Right ventricle myocardium superior (tissue), 1 donor: ENCODE measurements at places on chromosomes 3 and 15. TPM values are rescaled to one million over a fixed set of nuclear protein-coding genes. Genes with fewer than 3 reads are reported as not detected.

DNA sequence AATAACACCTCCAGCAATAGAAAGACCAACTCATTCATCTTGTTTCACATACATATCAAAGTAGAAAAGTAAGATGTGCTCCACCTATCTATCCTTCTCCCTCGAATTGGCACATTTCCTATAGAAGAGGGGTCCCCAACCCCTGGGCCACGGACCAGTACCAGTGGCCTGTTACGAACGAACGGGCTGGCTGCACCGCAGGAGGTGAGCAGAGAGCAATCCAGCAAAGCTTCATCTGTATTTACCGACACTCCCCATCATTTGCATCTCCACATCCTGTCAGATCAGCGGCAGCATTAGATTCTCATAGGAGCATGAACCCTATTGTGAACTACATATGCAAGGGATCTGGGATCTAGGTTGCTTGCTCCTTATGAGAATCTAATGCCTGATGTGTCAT is 95.0 kb upstream of the CGNL1 start:
- no peak for DNase-seq

GRCh38 chr3:148513096-148513543 is 184.6 kb upstream of the AGTR1 start:
- no peak for DNase-seq

Gene MME
- total RNA-seq: 3.2 TPM

GRCh38 chr3:43691120-43691995 is 620 bp downstream of the ABHD5 start:
- DNase-seq: peak; percentile 81

GRCh38 chr3:99626417-99626788 is 12.0 kb upstream of the COL8A1 start:
- DNase-seq: no peak

GRCh38 chr3:15783361-15783969 is 14.3 kb downstream of the ANKRD28 start:
- no peak for DNase-seq

Gene PLA1A
- 1.6 TPM for total RNA-seq

DNA sequence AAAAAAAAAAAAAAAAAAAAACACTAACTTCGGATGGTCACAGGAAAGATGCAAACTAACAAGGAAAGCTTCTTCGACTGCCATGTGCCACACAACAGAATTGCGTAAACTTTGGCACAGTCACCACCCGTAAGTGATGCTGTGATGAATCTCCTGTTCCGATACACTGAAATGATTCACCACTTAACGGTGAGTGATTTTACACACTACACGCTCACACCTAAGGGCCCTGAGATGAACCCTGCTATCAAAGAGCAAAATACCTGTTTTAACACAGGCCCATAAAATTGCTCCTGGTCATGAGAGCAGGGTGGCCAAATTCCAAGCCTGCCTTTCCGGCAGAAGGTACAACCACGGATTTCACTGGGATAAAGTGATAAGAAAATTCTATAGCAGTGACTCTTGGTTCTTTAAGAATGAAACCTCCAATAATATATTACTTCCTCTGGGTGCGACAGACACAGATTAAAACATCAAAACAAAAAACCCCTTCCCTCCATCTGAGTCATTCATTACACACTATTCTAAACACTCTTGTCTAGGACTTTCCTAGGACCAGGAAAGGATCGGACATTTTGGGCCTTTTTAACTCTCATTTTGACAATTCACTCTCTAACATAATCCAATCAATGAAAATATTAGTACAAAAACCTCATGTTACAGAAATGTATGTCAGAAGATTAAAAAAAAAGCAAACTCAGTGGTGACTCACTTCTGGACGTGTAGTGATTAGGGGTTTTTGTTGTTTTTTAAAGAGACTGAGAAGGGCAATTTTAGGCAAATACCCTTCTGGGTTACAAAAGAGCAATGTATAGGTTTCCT is 28.3 kb downstream of the LRIG1 start:
- DNase-seq: no peak

GRCh38 chr3:13836658-13837587 is 42.9 kb downstream of the WNT7A start:
- DNase-seq: no peak

DNA sequence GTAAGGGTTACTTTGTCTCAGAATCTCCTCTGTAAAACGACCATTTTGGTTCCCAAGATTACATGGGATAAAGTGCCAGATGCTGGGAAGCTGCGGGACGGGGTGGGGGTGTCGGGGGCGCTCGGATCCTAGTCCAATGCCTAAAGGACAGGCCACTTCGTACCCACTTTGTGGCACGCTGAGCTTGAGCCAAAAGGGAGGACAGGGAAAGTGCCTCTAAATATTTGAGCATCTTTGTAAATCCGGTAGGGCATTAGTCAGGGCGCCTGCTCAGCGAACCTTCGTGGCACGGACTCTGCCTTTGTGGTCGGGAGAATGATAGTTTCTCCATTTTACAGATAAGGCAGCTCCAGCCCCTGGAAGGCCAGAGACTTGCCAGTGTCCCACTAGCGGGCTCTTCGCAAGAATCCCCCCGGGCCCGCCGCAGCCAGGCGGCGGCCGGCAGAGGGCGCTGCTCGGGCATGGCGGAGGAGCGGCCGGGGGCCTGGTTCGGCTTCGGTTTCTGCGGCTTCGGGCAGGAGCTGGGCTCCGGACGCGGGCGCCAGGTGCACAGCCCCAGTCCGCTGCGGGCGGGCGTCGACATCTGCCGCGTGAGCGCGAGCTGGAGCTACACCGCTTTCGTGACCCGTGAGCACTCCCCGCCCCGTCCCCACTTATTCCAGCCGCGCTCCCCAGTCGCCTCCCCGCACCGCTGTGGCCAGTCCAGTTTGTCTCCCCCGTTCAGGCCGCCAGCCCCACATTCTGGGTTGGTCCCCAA is 1.8 kb downstream of the RCCD1 start:
- DNase-seq: peak; percentile 89

DNA sequence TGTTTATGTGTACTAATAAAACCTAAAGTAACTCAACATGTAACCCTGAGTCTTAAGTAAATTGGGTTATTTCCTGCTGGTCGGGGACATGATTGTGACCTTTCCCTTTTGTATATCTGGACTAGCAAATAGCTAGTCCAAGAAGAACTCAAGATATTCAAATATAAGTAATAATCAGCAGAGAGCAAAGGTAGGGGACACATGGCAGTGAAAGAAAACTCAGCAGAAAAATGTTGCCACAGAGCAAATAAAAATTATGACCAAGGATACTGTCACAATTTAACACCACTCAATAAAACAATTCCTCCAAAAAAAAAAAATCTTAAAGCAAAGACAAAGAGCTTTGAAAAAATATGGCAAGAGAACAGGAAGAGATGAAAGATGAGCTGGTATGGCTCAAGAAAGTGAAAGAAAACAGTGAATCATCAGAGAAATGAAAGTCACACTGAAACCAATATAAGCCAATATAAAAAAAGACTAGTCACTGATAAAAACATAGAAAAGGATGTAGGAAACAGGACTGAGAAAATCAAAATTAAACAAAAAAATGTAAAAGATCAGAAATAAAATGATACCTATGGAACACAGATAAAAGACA is 43.4 kb downstream of the HLTF start:
- no peak for DNase-seq
